ENCODE measurements at places on chromosomes 3 and 15.

GRCh38 chr3:143263852-143264513 lies 144.4 kb downstream of the CHST2 start:
- DNase-seq = no peak

DNA sequence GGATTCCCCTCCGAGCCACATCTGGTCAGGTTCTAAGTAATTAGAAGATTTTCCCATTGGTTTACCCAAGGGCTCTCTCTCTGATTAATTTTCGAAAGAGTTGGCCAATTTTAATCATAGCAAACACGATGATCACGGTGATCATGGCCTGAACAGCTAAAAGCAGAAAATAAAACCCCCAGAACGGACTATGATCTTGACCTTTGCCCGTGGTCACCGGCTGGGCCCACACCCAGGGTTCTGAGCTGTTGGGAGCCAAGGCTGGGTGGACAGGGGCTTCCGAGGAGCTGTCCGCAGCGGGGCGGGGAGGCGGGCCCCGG lies 2.6 kb downstream of the GP5 start:
- DNase-seq = no peak

DNA sequence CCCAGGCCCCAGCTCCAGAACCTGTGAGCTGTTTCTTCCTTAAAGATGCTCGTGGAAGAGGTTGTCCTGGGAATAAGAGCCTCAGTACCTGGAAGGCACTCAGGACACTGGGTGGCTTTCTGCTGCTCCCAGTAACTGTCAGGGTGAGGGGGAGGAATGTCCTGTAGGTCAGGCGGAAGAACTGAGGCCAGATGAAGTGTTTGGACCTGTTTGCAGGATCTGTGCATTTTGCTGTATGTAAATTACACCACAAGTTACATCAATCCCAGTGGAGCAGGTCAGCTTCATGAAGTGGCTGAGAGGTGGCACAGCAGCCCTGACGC lies 27.1 kb downstream of the HDAC11 start:
- DNase-seq = no peak

DNA sequence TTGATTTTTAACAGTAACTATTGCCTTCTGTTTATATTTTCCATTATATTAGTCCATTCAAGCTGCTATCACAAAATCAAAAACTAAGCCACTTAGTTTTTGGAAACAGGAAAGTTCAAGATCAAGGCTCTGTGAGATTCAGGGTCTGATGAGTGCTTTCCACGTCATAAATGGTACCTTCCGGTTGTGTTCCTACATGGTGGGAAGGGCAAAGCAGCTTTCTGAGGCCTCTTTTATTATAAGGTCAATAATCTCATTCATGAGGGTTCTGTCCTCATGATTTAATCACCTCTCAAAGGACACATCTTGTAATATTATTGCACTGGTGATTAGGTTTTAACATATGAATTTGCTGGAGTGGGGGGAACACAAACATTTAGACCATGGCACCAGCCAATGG lies 152.0 kb downstream of the VGLL3 start:
- DNase-seq = no peak

- no peak for DNase-seq
These were observed 10.2 kb downstream of the EIF2A start for GRCh38 chr3:150556792-150557191.

GRCh38 chr15:63276342-63277037 lies 915 bp upstream of the APH1B start:
- no peak for DNase-seq

GRCh38 chr3:51975852-51976549 lies 1.1 kb downstream of the ABHD14A start:
- DNase-seq = no peak

GRCh38 chr3:156819842-156820691 lies 6.1 kb upstream of the LEKR1 start:
- no peak for DNase-seq

DNA sequence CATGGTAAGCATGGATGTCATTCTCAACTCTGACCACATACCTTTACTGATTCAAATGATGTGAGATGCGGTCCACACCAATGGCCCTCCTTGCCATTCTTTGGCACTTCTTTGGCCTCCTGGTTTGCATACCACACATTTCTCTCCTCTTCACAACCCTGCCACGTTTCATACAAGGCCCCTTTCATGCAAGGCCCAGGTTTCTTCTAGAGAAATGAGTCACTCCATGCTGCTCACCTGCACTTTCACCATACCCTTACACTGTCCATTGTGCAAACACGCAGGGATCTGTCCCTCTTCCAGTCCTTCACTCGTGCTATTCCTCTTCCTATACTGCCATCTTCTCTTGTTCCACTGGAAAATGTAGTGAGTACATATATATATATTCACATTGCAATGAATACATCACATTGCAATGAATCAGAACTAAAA lies 24.4 kb upstream of the SLC24A5 start:
- no peak for DNase-seq
